ENCODE measurements at places on chromosomes 3 and 15. TPM values are rescaled to one million over a fixed set of nuclear protein-coding genes. Genes with fewer than 3 reads are reported as not detected.
A peak's percentile ranks its signal among the peaks of the same experiment; 100 is the strongest.

DNA sequence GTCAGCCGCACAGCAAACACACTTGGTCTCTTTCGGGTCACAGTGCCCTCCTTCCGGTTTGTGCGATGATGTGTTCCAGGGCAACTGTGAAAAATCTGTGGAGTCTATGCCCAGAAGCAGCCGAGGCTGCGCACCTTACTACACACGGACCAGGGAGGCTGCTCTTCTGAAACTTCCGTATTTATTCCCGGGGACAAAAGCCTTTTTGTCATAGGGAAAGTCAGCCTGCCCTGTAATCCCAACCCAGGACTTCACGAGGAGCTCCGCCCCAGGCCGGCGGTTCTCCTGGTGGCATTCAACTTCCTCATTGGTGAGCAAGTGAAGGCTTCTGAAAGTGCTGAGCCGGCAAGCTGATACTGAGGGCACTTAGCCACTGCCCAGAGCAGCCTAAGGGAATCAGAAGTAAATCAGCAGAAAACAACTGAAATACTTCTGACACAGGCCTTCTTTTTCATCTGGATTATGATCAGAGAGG is 126.5 kb downstream of the FMN1 start:
- peak; percentile 84 for DNase-seq

The GABRA5 gene
- not detected for total RNA-seq

The AMIGO3 gene
- 1.8 TPM for total RNA-seq

The AGTR1 gene
- total RNA-seq: 5.6 TPM

The OR5K2 gene
- not detected for total RNA-seq

The GSK3B gene
- 68.4 TPM for total RNA-seq

The RAB7A gene
- total RNA-seq: 109 TPM

DNA sequence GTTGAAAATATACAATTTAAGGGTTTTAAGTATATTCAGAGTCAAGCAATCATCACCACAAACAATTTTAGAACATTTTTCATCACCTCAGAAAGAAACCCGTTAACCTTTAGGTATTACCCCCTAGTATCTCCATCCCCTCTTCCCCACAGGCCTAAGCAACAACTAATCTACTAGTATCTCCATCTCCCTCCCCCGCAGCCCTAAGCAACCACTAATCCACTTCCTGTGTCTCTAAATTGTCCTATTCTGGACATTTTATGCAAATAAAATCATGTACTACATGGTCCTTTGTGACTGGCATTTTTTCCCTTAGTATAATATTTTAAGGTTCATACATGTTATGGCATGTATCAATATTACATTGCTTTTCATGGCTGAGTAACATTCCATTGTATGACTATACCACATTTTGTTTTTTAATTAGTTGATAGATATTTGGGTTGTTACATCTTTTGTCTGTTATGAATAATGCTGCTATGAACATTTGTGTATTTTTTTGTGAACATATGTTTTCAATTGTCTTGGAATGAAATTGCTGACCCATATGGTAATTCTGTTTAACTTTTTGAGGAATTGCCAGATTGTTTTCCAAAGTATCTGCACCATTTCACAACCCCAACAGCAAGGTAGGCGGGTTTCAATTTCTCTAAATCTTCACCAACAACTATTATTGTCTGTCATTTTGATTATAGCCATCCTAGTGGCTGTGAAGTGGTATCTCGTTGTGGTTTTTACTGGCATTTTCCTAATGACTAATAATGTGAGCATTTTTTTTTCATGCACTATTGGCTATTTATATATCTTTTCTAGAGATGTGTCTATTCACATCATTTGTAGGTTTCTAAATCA is 215.6 kb upstream of the CD96 start:
- no peak for DNase-seq

- no peak for DNase-seq
These were observed 570 bp downstream of the SACM1L start for GRCh38 chr3:45689787-45690145.

The SLC28A1 gene
- not detected for total RNA-seq

DNA sequence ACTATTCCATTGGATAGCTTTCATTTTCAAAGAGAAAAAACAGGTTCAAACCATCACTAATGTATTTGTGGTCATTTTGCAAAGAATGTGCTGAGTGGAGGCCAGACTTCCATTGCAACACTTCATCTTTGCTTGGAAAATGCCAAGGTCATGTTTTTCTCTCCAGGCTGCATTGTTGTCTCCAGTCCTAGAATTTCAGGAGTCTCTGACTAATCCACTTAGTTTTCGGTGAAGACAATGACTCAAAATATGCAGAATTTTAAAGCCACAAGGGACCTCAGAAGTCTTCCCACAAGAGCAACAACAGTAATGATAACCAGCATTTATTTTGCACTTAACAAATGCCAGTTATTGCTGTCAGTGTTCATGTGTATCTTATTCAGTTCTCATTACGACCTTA is 277.0 kb downstream of the RYR3 start:
- peak; percentile 7 for DNase-seq

DNA sequence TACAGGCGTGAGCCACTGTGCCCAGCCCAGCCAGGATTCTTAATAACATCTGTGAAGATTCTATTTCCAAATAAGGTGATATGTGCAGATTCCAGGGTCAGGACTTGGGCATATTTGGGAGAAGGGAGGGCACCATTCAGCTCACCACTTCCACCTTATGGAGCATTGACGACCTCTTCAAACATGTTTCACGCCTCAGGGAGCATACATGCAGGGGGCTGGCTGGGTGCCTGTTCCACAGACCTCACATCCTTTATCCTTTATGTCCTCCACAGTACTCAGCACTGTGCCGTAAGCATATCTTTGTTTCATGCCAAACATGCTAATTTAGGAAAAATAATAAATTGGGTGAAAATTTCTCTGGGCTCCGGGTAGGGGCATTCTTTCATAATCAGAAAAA is 229.0 kb downstream of the THSD4 start:
- no peak for DNase-seq

- DNase-seq: peak; percentile 26
These were observed 57.9 kb downstream of the TIPARP start for GRCh38 chr3:156732261-156732660.

GRCh38 chr15:86077070-86077469 is 2.6 kb upstream of the AGBL1 start:
- peak; percentile 4 for DNase-seq

DNA sequence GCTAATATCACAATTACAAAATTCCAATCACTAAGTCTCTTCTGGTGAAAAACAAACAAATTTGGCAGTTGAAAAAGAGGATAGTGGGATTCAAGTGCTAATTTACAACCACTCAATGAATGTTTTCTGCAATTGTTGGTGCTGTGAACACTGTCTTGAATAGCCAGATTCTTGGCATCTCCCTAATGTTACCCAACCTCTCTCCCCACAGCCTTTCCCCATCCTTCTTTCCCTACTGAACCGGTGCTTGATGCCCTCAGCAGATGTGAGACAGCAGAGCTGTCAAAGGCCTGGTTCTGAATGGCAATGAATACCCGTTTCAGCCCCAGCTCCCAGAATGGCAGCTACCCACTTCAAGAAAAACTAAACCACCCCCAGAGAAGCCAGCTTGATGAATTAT is 22.5 kb upstream of the BHLHE40 start:
- DNase-seq: no peak

- DNase-seq: no peak
These were observed 21.1 kb downstream of the NRROS start for GRCh38 chr3:196660381-196661166.

The CMTM8 gene
- 4.8 TPM for total RNA-seq

- no peak for DNase-seq
These were observed 73.1 kb downstream of the WDR76 start for GRCh38 chr15:43899928-43900327.

GRCh38 chr15:70415398-70415797 is 317.7 kb upstream of the TLE3 start:
- DNase-seq: peak; percentile 81

DNA sequence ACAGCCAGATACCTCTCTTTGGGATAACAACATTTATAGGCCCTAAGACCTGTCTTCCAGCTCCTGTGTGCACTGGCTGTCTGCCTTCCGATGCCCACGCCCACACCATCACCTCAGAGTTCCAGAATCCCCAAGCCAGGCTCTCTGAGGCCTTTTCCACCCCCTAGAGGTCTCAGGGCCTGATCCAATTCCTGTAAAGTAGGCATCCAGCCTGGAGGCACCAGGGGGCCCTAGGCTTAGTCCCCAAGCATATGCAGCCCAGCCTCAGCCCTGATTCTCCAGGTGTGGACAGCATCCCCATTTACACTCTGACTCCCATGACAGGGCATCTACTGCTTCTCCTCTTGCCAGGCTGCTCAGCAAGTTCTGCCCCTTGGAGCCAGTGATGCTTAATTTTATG is 72.7 kb upstream of the CORO2B start:
- DNase-seq: no peak

DNA sequence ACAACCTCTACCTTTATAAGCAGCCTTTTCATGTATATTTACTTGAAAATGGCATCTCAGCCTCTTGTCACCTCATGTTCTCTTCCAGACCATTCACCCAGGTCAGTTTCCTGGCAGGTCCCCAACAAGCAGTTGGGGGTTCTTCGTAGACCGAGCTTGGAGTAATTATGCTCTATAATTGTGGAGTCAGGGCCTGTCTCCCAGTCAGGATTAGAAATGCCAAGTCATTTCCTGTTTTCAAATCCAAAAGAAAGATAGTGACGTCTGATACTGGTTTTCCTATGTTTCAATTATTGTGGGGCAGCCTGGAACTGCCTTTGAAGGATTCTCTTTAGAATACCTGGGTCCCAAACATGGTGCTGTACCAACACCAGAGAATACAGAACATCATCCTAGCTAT is 430.6 kb downstream of the MECOM start:
- DNase-seq: no peak

All from myocyte (in vitro differentiated cells).